Activated CD4-positive, alpha-beta T cell treated with anti-CD3 and anti-CD28 coated beads, Interleukin-2, Interleukin-4, amounts not matched to agents 100 ng/mL and 50 ng/mL, durations not matched to agents 16 hours and 8 hours (primary cell): ENCODE measurements at places on chromosomes 3 and 15.
A peak's percentile ranks its signal among the peaks of the same experiment; 100 is the strongest.

GRCh38 chr3:107704477-107704876 lies 181.7 kb downstream of the BBX start:
- no peak for DNase-seq

GRCh38 chr15:66876421-66876730 lies 174.3 kb downstream of the SMAD6 start:
- no peak for DNase-seq

DNA sequence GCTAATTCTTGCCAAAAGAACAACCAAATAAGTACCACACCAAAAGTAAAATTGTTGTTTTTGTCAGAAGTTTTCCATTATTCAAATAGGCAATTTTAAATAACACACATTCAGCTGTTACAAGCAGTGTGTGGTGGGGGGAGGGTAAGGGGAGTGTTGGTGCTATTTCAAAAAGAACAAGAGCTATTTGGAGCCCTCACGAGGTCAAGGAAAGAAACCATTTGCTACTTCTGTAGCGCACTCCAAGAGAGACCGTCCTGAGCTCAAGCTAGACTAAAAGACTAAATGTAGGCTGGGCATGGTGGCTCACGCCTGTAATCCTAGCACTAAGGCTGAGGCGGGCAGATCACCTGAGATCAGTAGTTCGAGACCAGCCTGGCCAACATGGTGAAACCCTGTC lies 21.2 kb upstream of the IGF2BP2 start:
- DNase-seq: no peak

DNA sequence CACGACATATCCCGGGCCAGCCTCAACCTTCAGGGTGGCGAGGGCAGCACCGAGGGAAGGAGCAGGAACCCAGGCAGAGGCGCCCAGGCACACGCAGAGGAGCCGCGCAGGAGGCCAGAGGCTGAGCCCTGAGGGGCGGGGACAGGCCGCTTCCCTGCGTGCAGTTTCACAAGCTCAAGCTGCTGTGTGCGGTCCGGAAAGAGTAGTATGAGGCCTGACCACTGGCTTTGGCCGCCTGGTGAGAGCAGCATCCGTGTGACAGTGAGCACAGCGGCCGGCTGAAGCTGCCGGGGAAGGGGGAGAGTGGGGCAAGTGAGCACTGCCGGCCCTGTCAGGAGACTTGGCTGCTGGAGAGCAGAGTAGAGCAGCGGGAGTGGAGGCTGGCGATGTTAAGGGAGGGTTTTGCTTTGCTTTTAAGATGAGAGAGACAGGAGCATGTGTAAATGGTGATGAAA lies 8.7 kb downstream of the ZDHHC19 start:
- DNase-seq: no peak

GRCh38 chr3:156290924-156291271 lies 170.5 kb downstream of the KCNAB1 start:
- DNase-seq: no peak

DNA sequence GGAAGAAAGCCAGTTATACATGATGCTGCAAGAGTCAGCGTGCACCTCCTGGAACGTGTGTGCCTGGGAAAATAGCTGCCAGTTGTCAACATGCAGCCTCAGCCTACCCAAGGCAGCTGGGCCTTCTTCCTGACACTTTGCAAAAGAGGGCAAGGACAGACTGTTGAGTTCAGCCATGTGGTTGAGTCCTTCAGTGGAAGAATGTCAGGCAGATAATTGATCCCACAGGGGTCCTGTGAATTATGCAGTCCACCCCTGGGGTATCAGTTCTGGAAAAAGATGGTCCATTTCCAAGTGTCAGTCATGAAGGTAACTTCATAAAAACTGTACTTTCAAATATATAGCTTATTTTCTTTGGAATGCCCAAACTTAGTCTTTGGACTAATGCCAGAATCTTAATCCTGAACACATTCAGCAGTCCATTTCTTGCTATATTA lies 79.6 kb downstream of the ARNT2 start:
- DNase-seq: no peak

DNA sequence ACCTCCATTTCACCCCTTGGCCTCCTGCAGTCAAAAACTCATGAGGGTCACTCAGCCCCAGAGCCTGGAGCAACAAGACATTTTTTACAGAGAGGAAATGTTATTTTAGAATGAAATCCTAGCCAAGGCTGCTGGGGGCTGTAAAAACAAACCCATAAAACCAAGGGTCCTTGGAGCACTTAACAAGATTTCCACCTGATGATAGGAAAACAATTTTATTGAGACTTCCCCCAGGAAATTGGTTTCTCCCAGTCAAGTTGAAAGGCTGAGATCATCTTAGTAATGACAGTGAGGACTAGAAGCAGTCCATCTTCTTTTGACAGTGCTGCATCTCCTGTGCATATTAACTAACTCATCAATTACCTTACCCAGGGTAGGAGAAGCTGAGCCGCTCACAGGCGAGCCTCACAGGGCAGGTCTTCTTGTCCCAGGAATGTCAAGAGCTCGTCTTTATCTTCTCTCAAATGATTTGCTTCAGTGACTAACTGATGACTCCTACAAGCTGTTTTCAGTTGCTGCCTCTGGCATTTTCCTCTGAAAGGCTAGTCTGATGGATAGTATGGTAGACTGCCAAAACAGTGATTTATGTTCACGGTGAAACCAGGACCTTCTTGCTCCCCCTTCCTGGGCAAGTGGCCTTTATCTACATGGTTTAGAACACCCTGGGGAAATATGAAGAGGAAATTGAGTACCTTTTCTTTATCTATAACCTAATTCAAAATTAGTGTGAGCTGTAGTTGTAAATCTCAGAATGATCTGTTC lies 34.6 kb upstream of the AEN start:
- DNase-seq: no peak

- no peak for DNase-seq
Measured at GRCh38 chr3:1421577-1421976, 328.8 kb downstream of the CNTN6 start.

- no peak for DNase-seq
Measured at GRCh38 chr3:186759231-186759930, 24.0 kb upstream of the EIF4A2 start.

GRCh38 chr3:56357266-56357665 lies 111.0 kb downstream of the ERC2 start:
- DNase-seq: no peak

GRCh38 chr3:157794771-157795170 lies 291.6 kb upstream of the VEPH1 start:
- DNase-seq: no peak

DNA sequence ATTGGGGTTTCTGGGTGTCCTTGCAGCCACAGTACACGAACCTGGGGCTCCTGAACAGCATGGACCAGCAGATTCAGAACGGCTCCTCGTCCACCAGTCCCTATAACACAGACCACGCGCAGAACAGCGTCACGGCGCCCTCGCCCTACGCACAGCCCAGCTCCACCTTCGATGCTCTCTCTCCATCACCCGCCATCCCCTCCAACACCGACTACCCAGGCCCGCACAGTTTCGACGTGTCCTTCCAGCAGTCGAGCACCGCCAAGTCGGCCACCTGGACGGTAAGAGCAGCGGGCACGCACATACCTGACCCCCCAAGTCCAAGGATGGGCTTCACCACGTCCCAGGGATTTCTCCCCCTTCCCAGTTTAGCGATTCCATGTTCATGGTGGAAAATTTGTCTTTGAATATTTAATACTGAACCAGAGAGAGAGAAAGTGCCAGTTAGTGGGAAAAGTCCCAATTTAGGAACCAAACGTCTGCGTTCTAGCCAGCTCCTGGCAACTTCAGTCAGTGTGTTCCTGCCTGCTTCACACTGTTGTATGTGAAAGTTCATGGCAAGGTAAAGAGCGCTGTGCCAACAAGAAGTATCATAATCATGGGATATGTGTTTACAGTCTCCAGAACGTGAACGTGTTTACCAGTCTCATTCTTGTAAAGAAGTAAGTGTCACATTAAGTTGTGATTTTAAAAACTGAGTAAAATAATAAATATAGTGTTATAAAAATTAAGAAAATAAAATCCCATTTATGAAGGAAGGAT lies 177.2 kb downstream of the TP63 start:
- DNase-seq: no peak

DNA sequence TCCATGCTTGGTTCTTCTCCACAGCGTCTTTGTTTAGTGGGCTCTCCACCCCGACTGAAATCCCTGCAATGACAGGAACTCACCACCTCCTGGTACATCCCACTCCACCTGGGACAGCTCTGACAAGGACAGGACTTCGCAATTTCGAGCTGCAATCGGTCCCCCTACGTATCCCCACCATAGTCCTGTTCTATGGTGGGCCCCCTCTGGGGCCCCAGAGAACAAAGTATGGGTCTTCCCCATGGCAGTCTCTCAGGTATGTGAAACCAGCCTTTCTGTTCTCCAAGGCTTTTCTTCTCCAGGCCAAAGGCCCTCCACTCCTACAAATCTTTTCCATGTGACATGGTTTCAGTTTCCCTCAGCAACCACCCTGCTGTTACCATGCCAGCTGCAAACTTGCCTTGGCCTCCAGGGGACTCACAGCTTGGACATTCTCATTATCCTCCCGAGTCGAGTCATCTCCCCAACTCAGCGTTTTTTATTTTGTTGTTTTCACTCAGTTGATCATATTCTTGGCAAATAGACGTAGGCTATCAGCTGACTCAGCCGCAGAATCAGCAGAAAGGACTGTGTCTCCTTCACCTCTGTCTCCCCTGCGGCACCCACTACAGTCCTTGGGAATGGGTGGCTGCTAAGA lies 233.3 kb downstream of the OPA1 start:
- DNase-seq: no peak

GRCh38 chr15:70023769-70024491 lies 73.8 kb downstream of the TLE3 start:
- no peak for DNase-seq

DNA sequence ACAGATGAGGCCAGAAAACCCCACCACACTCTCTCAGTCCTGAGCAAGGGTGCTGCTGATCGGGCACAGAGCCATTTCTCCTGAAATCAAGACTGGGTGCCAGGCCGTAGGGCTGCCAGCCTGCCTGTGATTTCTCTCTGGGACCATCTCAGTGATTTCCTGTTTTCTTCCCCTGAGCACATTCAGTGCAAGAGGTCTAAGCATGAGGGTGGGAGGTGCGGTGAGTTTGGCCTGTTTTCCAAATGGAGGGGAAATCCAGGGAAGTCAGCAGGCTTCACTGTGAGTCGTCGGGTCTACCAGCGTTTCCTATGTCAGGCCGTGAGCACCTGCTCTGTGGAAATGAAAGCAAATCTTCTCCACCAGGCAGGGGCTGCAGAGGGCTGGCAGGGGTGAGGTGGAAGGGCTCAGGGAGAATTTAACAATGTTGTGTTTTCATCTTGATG lies 82.3 kb downstream of the ST6GAL1 start:
- no peak for DNase-seq

DNA sequence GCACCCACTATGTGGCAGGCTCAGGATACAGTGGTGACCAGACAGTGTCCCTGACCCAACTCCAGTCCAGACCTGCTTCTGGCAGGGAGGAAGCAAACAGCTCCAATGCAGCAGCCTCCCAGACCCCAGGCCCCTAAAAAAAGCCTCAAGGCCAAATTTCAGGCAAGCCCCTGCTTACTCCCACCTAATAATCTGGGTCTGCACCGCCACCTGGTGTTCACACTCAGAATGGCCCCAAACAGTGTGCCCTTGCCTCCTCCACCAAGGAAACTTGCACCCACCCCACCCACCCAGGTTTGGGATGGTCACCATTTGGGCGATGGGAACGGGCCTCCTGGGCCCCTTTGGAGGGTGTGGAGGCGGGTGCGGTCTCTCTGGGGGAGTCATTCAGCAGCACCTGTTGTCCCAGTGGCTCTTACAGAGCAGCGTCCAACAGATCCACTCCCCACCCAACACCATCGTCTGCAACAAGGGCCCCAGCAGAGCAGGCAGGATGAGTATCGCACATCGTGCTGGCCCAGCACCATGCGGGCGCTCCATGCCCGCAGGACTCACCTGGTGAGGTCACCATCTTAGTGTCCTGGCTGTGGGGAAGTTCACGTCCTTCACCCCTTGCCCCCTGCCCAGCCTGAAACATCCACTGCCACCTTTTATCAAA lies 17.3 kb downstream of the C3orf18 start:
- peak; percentile 55 for DNase-seq

DNA sequence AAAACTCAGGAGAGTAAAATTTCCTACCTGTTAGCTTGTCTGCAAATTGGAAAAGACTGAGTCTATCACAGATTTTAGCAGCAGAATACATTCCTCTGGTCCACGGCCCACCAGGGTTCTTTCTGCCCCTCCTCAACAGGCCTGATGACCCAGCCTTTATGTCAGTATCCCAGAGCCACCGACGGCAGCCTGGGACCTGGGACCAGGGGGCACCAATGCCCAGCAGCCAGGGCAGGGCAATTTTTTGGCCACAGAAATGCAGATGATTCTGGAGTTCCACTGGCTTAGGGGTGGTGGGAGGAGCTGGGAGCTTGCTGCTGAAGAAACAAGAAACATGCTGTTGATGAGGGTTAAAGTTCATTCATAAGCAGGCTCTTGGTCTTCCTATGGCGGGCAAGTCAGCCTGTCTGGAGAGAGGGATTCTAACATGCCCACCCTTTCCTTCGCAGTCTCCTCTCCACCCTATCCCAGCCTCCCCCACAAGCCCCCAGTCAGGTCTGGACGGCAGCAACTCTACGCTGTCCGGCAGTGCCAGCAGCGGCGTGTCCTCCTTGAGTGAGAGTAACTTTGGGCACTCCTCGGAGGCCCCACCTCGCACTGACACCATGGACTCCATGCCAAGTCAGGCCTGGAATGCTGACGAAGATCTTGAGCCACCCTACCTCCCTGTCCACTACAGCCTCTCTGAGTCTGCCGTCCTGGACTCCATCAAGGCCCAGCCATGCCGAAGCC lies 4.3 kb upstream of the MANF start:
- no peak for DNase-seq

DNA sequence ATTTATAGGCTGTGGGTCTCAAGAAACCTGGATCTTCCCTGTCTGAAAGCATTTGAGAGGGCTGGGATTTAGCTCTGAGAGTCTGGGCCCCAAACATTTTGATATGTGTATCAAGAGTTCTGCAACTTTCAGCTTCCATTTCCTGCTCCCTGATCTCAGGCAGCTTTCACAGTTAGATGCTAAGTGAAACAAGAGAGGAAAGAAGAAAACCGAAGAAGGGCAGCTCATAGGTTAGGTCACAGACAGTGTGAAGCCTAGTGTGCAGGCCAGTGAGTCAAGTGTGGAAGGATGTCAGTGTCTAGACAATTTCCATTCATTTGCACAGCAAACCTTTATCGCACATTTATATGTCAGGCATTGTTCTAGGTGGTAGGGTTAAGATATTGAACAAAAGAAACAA lies 173.6 kb upstream of the PROK2 start:
- DNase-seq: peak; percentile 63

- DNase-seq: no peak
Measured at GRCh38 chr3:124584552-124585391, 145.5 kb upstream of the UMPS start.

DNA sequence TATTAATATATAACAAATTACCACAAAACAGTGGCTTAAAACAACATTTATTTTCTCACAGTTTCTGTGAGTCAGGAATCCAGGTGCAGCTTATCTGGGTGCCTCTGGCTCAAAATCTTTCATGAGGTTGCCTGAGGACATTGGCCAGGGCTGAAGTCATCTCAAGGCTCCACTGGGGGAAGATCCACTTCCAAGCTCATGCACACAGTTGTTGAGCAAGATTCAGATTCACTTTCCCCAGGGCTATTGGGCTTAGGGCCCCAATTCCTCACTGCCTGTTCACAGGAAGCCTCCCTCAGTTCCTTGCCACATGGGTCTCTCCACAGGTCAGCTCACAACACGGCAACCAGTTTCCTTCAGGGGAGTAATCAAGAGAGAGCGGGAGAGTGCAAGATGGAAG lies 35.0 kb downstream of the RFTN1 start:
- no peak for DNase-seq

- no peak for DNase-seq
Measured at GRCh38 chr3:115469649-115470048, 153.7 kb upstream of the GAP43 start.

GRCh38 chr3:69842789-69843188 lies 103.5 kb downstream of the MITF start:
- no peak for DNase-seq
